Hematopoietic multipotent progenitor cell treated with erythropoietin and hydrocortisone succinate and interleukin-3 and kit ligand, for 8 days (in vitro differentiated cells): ENCODE measurements at places on chromosomes 7 and 10.

DNA sequence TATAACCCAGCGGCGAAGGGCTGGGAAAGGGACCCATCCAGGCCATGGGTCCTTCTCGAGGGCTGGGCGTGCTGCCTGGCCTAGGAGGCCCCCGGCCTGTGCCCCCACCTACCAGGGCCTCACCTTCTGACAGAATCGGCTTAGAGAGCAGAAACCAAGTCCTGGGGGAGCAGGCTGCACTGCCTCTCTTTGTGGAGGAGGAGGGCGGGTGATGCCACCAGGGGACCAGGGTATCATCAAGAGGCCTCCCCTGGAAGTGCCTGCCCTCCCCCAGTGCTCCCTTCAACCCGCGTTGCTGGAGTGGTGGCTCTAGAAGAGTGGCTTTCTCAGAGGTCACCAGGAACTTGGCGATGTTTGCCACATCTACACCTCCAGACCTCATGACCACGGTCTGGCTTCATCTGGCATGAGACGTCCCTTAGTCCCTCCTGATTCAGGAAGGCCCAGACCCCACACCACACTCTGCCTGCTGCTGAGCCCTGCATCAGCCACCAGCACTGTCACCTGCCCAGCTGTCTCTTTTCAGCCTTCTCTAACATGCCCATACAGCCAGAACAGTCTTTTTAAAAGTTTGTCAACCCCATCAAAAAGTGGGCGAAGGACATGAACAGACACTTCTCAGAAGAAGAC lies 31.9 kb downstream of the FKBP6 start:
- DNase-seq, result no peak

- DNase-seq, result peak; percentile 80
Observed at GRCh38 chr10:125982260-125982948, 86.0 kb downstream of the FANK1 start.

DNA sequence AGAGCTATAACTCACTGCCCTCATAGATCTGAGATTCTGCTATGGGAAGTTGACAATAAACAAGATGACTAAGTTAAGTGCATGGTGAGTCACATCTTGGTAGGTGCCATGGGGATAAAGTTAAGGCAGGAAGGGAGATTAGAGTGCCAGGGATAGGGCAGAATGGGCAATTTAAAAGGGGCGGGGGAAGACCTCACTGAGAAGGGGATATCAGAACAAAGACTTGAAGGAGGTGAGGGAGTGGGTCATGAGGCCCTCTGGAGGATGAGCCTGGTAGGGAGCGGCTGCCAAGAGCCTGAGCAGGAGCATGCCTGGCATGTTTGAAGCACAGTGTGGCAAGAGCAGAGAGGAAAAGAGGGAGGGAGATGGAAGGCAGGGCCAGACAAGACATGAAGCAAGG lies 34.8 kb upstream of the INMT start:
- DNase-seq, result peak; percentile 2

DNA sequence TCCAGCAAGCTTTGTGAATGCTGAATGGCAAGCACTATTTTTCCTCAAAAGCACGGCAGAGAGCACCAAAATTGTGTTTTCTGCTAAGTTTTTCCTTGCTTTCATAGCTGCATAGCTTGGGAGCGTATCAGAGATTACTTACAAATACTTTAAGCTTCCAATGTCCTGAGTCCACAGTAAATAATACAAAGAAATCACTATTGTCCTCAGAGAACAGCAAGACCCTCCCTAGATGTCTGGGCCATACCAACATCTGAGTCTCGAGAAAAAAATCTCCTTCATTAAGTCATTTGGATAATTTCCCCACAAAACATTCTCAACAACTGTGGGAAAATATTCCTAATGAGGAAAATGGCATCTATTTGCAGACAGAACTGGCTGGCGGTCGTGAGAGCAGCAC lies 41.7 kb downstream of the SGMS1 start:
- no peak for DNase-seq

DNA sequence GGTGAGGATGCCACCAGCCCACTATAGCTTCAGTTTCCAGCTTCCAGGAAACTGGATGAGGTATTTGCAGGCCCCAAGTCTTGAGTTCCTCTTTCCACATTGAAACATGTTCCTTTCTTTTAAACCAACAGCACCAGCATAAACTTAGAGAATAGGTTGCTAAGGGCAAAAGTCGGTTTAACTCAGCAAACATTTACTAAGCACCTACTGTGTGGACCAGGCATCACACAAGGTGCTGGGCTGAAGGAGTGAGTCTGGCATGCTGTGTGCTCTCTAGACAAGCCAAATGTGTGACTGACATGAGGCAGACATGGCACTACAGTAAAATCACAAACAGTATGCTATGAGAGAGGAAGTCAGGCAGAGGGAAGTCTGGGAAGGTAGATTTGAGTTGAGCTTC lies 11.0 kb upstream of the RASSF4 start:
- DNase-seq, result no peak

DNA sequence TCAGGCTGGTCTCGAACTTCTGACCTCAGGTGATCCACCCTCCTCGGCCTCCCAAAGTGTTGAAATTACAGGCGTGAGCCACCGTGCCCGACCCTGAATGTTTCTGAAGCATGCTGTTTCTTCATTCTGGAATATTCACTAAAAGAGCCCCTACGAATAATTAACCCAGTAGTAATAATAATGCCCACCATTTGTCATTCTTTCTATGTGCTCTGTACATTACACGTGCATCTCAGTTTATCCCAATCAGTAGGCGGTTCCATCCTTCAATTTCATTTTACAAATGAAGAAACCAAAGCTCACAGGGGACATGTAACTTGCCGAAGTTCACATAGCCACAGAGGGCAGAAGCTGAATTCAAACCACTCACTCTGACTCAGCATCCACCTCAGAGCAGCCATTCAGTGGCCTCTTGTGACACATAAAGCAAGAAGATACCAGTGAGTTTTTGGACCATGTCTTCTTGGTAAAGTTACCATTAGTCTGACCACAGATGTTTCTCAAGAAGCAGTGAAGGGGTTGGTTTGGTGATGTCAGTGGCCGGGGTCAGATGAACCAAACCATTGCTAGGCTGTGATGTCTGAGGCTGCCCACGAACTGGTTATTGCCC lies 71.9 kb upstream of the DUSP5 start:
- peak; percentile 29 for DNase-seq

GRCh38 chr10:116704926-116705325 lies 37.4 kb downstream of the HSPA12A start:
- no peak for DNase-seq

DNA sequence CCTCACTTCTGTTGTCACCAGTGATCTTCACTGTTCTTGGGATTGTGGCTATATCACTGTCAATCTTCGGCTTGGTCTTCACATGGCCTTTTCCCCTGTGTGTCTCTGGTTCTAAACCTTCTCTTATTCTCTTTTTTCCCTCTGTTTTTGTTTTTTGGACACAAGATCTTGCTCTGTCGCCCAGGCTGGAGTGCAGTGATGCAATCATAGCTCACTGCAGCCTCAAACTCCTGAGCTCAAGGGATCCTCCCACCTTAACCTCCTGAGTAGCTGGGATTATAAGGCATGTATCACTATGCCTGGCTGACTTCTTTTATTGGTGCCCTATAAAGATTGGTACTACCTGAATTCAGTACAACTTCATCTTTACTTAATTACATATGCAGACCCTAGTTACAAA lies 143.4 kb upstream of the EFCAB10 start:
- no peak for DNase-seq

- no peak for DNase-seq
Observed at GRCh38 chr7:12741951-12742575, 54.6 kb downstream of the ARL4A start.

DNA sequence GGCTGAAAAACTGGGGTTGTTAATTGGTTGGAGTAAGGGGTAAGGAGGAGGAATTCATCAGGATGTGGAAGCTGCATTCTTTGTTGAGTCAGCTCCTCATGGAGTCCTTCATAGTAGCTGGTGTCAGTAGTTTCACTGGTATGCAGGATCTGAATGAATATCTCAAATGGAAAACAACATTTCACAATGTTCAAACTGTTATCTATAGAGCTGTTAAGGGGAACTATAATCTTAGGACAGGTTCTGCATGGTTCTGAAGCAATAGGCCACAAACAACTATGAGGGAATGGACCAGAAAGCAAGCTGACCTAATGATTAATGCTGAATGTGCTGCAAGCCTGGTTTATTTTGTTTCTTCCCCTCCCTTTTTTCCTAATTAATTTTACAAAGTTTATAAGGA lies 225.8 kb downstream of the IPMK start:
- no peak for DNase-seq

DNA sequence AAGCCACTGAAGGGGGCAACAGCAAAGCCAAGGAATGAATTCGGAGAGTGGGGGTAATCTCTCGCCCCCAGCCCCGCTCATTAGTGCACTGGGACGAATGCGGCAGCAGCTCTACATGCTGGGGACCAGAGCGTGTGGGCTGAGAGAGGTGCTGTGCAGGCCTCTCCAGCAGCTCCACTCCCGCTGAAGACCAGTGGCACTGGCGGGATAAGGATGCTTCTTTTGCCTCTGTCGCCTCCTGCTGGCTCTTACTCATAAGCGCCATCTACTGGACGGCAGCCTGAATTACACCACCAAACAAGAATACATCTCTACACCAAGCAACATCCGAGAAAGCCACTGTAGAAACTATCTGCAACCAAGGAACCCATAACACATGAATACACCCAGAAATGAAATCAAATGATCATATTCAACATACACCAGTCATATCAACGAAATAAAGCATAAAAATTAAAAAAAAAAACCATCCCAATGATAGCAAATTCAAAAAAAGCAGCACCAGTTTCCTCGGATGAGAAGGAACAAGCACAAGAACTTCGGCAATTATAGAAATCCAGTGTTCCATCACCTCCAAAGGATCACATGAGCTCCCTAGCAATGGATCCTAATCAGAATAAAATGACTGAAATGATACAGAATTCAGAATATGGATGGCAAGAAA lies 79.0 kb upstream of the TMEM168 start:
- peak; percentile 68 for DNase-seq
